NCI-H1048 (cell line): ENCODE measurements at places on chromosomes 12 and 14.

GRCh38 chr12:133264173-133264572, 28.5 kb upstream of the ANHX start:
- no peak for DNase-seq

DNA sequence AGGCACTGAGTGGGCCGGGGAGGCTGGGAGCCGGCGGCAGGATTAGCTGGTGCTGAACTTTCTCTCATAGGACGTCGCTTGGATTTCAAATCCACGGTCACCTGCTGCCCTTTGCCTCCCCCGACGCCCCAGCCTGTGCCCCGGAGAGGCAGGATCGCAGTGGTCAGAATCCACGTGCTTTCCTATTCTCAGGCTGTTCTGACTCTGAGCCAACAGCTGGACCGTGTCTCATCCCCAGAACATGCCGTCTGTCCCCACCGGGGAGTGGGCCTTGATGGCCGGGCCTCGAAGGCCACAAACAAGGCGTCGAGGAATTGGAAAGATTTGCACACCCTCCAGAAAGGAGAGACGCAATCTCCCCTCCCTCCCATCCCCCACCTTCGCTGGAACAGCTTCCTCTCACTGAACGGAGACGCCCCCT, 18.5 kb upstream of the MLXIP start:
- DNase-seq = no peak

DNA sequence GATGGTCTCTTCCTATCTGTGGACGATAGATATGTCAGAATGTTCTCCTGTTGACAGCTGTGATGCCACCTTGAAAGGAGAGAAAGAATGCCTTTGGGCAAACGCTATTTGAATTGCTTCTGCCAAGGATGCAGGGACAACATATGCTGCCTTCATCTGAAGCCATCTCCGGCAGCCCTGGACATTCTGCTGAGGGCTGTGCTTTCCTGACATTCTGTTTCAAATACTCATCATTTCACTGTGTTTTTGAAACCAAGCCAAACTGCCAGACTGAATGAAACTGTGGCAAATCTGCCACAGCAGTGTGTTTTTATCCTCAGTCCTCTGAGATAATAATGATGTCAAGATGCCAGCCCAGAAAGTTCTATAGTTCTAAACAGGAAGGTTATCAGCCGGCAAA, 85.8 kb upstream of the BCAT1 start:
- no peak for DNase-seq

- DNase-seq = no peak
Observed at GRCh38 chr12:88388566-88389540, 191.4 kb downstream of the KITLG start.

DNA sequence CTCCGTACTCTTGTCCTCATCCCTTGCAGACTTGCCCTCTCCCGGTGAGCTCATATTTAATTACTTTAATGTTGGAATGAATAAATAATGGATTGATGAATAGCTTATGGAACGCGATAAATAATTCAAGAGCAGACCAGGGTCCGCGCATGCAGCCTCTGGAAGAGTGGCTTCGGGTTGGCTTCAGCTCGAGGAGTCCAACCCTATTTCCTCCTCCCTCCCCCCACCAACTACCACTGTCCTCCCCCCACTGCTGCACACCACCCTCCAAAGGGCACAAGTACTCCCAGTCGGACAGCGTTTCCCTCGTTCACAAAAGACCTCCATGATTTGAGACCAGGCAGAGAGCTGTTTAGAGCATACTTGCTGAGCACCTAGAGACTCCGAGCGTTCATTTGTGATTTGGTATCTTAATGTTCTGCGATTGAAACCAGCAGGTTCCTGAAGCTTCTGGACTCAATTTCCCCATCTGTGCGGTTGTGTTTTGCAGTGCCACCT, 647 bp upstream of the SIX1 start:
- no peak for DNase-seq

- no peak for DNase-seq
Observed at GRCh38 chr14:62347562-62348011, 585.4 kb downstream of the SNAPC1 start.

- peak; percentile 6 for DNase-seq
Observed at GRCh38 chr12:43882578-43883178, 46.8 kb downstream of the TMEM117 start.

DNA sequence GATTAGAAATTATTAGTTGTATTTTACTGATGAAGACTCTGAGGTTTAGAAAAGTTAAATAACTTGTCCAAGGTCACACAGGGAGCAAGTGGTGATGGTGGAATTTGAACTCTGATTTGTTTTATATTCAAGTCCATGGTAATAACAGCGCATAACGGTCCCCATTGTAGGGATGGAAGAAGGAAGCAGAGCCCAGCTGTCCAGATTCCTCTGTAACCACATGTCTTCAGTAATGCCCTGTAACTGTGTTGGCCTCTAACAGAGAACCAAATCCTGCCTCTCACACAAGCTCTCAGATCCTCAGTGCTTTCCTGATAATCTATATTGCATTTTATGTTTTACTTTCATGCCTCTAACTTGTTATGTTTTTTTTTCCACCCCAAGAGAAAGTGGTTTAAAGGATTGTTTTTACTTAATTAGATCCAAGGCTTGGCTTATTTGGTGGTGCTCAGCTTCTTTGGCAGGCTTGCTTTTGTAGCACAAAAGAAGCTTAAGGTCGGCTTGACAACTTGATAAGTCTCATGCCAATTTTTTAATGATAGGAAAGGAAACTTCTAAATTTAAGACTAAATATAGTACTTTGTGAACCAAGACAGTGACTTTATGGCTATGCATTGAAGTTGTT, 105.1 kb upstream of the SEL1L start:
- no peak for DNase-seq

GRCh38 chr12:15540005-15540404, 217.7 kb downstream of the PTPRO start:
- DNase-seq = no peak

DNA sequence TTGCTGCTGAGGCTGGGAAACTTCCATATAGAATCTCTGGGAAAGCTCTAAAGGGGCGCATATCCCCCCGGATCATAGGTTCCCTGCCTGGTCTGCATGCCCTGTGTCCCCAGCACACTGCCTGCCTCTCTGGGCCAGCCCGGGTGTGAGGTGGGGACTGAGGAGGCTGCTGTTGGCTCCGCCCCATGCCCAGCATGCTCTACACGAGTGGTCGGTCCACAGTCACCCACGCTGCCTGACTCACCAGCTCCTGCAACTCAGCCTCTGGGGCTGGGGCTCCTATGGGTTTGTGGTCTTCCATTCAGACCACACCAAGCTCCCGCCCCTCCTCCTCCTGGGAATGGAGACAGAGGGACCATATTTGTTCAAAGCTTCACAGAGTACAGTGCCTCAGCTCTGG, 88.5 kb upstream of the ANO2 start:
- DNase-seq = no peak

GRCh38 chr12:23753628-23754365, 195.7 kb downstream of the SOX5 start:
- no peak for DNase-seq

- no peak for DNase-seq
Observed at GRCh38 chr12:33205981-33206380, 233.6 kb downstream of the SYT10 start.

GRCh38 chr14:32259368-32260013, 56.4 kb upstream of the RNU6-8 start:
- no peak for DNase-seq

- no peak for DNase-seq
Observed at GRCh38 chr12:111434049-111434448, 28.3 kb downstream of the SH2B3 start.

DNA sequence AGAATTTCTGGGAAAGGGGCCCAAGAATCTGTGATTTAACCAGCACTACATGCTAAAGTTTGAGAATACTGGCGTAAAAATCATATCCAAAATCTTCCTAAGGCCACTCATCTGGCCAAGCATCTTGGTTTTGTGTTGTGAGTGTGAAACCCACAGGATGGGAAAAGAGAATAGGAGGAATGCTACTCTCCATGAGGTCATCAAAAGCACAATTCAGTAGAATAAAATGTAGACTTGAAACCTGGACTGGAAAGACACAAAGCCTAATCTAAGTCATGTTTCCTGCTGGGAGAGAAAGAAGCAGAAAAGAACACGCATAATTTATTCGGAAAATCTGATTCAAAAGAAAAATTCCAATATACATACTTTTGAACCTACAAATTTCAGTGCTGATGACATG, 42.3 kb downstream of the NR1H4 start:
- DNase-seq = no peak

DNA sequence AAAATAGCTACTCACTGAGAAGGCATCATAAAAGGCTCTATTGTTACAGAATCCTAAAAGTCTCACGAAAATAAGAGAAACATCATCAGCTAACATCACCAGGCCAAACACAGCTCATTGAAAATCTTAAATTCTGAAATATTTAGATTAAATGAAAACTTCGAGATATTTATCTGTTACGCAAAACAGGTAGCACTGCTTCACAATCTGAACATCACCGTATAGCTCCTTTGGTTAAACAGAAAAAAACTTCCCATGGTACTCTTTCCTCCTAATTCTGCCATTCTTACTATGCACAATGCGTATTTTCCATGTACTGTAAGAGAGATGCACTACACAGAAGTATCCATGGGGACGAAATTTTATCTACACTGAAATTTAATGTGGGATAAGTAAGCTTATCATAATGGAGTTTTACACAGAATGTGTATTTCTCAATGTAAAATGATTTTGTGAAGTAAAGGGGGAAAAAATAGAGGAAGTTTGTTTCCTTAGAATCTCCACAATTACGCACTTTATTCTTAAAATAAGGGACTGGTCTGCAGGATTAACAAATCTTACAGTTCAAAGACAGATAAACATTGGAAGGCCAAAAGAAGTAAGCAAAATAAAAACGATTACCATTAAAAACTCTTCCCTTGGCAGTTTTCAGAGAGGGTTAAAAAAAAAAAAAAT, 1.9 kb downstream of the SGPP1 start:
- DNase-seq = no peak

DNA sequence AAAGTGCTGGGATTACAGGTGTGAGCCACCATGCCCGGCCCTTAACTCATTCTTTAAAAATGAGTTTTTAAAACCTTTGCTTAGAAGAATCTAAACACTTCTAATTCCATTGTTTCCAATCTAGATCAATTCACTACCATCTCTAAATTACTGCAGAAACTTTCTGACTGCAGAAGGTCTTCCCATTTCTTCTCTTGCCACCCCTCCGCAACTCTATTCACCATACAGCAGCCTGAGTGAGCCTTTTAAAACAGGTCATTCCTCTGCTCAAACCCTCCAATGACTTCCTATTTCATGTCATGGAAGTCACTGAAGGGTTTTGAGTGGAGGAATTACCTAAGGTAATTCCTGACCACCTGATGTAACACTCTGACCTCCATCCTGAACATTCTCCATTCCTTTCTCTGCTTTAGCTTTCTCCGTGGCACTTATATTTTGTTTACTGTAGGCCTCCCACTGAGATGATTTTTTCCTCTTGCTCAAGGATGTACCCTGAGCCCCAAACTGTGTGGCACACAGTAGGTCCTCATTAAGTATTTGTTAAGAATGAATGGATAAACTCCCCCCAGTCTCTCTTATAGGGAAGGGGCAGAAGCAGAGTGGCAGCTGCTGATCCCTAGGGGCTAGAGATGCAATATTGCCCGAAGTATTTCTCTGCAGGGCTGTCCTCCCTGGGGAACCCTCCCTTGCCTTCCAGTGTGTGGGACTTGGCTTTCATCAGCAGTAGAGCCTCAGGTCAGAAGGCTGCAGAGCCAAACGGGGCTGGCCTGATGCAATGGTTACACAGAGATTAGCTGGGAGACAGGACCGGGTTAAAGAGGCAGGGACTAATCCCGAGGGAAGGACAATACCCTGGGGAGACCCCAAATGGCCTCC, 1.2 kb downstream of the DDIT3 start:
- DNase-seq = no peak

DNA sequence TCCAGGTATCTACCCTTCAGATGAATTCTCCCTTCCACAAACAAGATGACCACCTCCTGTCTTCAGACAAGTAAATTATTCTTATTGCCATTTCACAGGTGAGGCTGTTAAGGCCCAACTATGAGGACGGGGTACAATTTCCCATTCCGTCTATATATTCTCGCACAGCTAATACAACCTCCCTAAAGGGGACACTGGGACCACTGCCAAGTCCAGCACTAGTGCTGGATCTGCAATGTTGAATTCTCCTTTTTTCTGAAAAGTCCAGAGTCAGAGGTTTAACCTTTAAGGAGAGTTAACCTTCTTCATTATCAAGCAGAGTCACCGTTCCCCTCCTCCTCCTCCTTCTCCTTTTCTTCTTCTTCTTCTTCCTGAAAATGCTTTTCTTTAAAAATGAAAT, 130.4 kb upstream of the PARP11 start:
- no peak for DNase-seq

DNA sequence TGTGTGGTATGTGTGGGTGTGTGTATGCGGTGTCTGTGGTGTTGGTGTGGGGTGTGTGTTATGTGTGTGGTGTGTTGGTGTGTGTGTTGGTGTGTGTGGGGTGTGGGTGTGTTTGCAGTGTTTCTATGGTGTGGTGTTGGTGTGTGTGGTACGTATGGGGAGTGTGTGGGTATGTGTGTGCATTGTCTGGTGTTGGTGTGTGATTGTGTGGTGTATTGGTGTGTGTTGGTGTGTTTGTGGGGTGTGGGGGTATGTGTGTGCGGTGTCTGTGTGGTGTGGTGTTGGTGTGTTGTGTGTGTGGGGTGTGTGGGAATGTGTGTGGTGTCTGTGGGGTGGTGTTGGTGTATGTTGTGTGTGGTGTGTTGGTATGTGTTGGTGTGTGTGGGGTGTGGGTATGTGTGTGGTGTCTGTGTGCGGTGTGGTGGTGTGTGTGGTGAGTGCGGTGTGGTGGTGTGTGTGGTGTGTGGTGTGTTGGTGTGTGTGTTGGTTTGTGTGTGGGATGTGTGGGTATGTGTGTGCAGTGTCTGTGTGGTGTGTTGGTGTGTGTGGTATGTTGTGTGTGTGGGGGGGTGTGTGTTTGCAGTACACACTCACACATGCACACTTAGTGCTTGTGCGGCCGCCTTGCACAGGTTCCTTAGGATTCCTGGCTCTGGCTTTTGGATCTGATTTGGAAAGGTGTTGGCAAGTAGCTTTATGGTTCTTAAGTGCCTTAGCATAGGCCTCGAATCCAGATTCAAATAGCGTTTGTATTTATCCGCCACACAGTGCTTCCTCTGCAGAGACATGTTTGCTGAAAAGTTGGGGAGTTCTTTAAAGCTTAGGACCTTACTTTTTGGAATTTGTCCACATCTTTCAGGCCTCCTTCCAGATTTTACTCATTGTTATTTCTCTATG, 16.4 kb downstream of the MLXIP start:
- no peak for DNase-seq

- DNase-seq = no peak
Observed at GRCh38 chr14:68285421-68286179, 466.0 kb downstream of the RAD51B start.

DNA sequence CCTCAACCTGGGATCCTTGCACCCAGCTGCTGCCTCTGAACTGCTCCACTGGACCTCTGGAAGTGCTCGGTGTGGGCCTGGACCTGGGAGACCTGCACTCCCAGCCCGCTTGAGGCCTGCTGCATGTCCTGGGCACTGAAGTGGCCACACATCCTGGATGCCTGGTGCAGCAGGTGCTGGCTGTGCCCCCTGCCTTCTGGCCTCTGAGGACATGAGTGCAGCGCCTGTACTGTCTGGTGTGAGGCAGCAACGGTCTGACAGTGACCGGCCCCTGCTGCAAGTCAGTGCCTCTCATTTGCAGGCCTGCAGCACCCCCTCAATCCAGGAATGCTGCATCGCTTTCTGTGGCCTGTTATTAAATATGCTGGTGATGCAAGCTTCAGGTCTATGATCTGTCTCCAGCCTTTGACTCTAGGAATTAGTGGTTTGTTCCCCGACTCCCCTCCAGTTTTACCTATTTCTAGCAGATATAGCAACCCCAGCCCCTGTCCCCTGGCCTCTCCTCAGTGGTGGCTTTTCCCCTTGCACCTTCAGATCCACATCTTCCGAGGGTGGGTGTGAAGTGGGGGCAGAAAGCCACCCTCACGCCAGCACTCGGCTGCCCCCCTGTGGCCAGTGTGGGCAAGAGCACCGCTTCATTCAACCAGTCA, 3.6 kb downstream of the SMIM41 start:
- DNase-seq = no peak
